Epithelial cell of proximal tubule (primary cell): ENCODE measurements at places on chromosomes 3 and 15. TPM values are rescaled to one million over a fixed set of nuclear protein-coding genes. Genes with fewer than 3 reads are reported as not detected.

Gene ASB14
- total RNA-seq: not detected in 2 replicates

Gene TMEM45A
- 1.8 and 2.1 TPM in 2 replicates for total RNA-seq

Gene MYH15
- total RNA-seq: 0.22 and 0.75 TPM in 2 replicates

Gene DLG1
- total RNA-seq: 49.7 and 67.6 TPM in 2 replicates

Gene CTXN2
- total RNA-seq: not detected in 2 replicates

Gene TGM4
- 0.07 TPM in 1 of 2 replicates, not detected in the other for total RNA-seq

Gene RPL29
- 1,795 and 2,087 TPM in 2 replicates for total RNA-seq

Gene ADAMTSL3
- 0.58 and 0.65 TPM in 2 replicates for total RNA-seq

Gene HTR3E
- total RNA-seq: not detected in 2 replicates

Gene LYZL4
- total RNA-seq: not detected in 2 replicates

Gene ANAPC13
- total RNA-seq: 52.5 and 80.5 TPM in 2 replicates

Gene KLHL18
- total RNA-seq: 13.7 and 24.3 TPM in 2 replicates

Gene GLDN
- not detected in 2 replicates for total RNA-seq

Gene ZIC4
- total RNA-seq: not detected in 2 replicates
